Right cardiac atrium (tissue), 5 donors: ENCODE measurements at places on chromosomes 1 and 21.

DNA sequence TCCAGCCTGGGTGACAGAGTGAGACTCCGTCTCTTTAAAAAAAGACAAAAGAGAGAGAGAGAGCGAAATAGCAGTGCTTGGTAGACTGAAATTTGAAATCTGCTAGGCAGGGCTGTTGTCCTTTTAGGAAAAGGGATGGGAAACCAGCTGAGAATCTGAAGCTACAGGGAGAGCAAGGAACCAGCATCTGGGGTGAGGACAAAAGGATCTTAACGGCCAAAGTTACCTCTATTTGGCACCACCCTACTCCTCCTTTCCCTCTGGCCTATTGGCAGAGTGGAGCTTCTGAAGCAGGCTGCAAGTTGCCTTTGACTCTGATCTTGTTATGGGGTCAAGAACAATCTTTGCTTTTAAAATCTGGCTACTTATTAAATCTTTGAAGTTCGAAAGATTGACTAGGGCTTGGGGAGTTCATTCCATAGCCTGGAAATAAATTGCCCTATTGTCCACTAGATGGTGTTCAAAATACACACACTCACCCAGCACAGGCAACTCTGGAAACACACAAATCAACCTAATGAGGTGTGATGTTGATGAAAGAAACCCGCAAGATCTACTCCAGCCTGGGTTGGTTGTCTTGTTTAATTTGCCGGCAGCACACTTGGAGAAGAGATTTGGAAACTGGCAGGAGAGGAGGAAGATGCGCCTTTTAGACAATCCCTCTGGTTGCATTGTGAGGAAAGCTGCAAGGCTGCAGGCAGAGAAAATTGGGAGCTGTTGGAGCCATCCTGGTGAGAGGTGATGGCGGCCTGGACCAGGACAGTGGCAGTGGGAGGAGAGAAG, 16.5 kb upstream of the PARP1 start:
- DNase-seq: no peak

GRCh38 chr1:224084867-224085266, 29.0 kb upstream of the FBXO28 start:
- no peak for DNase-seq

DNA sequence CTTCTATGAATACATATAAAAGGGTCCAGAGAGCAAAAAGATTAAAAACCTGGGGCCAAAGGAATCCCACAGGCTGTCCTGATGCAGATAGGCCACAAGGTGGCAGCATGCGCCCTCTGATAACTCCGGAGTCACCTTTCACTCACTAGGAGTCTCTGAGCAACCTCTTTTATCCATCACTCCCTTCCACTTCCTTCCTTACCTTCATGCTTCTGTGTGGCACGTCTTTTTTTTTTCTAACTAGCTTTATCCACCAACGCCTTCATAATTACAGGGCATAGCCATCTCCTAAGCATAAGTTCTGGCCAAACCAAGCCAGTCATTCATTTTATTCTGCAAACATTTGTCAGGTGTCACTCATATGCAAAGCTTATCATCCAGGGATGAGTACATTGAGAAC, 3.9 kb upstream of the PGLYRP4 start:
- peak; percentile 84 for DNase-seq

GRCh38 chr1:208531003-208531750, 287.0 kb upstream of the PLXNA2 start:
- DNase-seq: peak; percentile 57

GRCh38 chr1:240399381-240399780, 212.6 kb downstream of the GREM2 start:
- peak; percentile 13 for DNase-seq

- no peak for DNase-seq
Measured at GRCh38 chr1:222123111-222123510, 381.2 kb upstream of the DUSP10 start.

GRCh38 chr1:52182874-52183400, 41.0 kb downstream of the ZFYVE9 start:
- no peak for DNase-seq

- peak; percentile 89 for DNase-seq
Measured at GRCh38 chr1:159000625-159001024, 9.1 kb upstream of the IFI16 start.

DNA sequence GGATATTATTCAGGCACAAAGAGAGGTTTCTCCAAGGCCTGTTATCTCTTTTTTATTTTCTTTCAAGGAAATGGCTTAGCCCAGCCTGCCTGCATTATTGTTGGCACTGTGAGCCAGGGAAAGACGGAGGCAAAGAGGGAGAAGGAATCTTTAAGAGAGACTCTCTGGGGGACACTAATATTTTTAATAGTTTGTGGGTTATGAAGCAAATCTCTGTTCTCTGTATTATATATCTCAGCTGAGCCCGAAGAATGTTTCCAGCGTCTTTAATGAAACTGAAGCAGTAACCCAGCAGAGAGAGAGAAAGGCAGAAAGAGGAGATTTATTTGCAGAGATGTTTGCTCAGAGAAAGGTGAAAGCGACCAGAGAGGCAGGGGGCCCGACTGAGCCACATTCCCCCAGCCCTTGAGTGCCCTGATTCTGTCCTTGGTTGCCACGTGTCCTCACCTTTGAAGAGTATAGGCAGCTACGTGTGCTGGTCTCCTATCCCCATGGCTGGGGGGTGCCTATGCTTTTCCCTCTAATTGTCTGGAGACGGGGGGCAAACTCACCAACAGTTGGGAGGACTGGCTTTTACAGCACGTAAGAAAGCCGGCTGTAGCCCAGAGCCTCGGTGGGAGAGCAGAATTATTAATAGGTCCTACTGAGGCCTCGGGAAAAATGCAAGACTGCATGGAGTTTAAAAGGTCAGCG, 166.4 kb downstream of the TRABD2B start:
- DNase-seq: no peak

- no peak for DNase-seq
Measured at GRCh38 chr1:52520148-52520547, 32.7 kb downstream of the TUT4 start.

DNA sequence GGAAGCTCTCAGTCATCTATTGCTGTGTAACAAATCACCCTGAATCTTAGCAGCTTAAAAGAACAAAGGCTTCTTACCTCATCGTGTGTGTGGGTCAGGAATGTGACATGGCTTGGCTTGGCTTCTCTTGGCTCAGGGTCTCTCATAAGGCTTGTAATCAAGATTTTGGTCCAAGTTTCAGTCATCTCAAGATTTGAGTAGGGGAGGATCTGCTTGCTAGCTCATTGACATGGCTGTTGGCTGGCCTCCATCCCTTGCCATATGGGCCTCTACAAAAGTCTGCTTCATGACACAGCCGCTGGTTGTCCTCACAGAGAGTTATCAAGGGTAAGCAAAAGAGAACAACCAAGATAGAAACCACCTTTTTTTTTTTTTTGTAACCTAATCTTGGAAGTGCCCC, 207.7 kb downstream of the PTPRC start:
- DNase-seq: no peak

- DNase-seq: no peak
Measured at GRCh38 chr21:34598931-34599400, 15.9 kb downstream of the RCAN1 start.

DNA sequence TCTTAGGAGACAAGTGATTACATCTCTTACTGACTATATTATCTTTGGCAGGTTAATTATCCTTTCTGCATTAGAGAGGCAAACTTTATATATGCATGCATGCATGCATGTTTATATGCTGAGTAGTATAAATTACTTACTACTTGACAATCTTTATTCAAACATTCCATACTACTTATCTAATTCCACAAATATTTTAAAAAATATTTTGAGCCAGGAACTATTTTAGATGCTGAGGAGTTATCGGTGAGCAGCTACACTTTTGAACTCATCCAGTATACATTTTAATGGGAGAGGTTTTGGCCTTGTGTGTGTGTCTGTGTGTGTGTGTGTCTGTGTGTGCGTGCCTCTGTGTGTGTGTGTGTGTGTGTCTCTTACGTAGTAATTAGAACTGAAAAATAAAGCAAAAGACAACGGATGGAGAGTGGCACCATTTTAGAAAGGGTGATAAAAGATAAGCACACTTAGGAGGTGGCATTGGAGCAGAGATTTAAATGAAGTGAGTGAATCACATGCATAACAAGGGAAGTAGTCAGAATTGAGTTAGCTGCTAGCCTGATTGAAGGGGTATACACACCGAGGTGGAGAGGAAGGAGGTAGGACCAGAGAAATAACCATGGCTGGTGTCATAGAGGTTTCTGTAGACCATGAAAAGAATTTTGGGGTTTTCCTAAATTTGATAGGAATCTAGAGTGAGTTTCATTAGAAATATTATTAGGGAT, 1488.4 kb downstream of the MRPL39 start:
- DNase-seq: no peak

- no peak for DNase-seq
Measured at GRCh38 chr1:111179968-111180533, 20.4 kb downstream of the DENND2D start.

DNA sequence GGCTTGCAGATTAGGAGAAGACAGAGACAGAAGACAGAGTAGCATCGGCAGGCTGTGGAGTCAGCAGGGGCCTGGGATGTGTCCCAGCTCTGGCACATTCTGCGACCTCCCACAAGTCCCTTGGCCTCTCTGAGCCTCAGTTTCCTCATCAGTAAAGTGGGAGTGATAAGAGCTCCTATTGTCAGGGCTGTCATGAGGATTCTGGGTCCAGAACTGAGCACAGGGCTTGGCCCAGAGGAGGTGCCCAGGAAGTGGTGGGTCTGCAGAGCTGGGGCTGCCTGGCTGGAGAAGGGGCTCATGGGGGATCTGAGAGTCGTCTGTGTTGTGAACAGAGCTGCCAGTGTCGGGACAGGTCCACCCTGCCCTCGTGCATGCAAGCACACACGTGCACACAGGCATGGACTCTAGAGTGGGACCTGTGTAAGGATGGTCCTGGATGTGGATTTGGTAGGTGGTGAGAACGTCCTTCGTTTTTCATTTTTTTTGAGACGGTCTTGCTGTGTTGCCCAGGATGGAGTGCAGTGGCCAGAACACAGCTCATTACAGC, 262.9 kb downstream of the PTPRU start:
- no peak for DNase-seq

GRCh38 chr1:242522996-242523718, 1.3 kb downstream of the PLD5 start:
- DNase-seq: no peak

- no peak for DNase-seq
Measured at GRCh38 chr1:185244015-185244747, 72.9 kb downstream of the IVNS1ABP start.

- peak; percentile 59 for DNase-seq
Measured at GRCh38 chr1:116881879-116882520, 27.7 kb upstream of the PTGFRN start.

DNA sequence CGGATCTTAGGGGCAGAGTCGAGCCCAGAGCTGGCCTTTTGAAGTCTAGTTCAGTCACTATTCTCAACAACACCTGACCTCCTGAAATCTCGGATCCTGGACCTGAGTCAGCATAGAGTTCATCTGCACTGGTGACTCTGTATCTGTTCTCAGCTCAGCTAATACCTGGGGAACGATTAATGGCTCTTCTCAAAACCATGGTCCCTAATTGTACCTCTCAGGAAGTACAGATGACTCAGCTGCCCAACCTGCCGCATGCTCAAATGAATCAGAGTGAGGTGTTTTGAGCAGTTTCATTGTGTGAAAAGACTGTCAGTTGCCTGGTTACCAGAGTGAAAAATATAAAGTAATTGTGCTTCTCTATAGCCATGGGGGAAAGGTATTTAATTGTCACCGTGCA, 89.2 kb downstream of the SLC35F3 start:
- no peak for DNase-seq

DNA sequence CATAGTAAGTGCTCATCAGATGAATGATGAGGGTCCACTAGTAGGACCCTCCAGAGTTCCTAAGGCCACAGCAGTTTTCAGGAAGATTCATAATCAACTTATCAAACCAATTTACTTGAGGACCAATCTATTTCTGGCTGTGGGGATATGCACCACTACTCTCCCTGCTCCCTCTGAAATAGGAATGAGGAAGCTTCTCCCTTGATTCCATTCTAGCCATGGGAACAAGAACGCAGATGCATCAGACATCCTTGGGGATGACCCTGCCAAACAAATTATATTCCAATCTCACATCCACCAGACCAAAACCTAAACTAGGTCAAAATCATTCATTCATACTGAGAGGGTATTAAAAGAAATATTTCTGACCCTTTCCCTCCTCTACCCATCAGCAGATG, 31.5 kb downstream of the JAK1 start:
- no peak for DNase-seq

DNA sequence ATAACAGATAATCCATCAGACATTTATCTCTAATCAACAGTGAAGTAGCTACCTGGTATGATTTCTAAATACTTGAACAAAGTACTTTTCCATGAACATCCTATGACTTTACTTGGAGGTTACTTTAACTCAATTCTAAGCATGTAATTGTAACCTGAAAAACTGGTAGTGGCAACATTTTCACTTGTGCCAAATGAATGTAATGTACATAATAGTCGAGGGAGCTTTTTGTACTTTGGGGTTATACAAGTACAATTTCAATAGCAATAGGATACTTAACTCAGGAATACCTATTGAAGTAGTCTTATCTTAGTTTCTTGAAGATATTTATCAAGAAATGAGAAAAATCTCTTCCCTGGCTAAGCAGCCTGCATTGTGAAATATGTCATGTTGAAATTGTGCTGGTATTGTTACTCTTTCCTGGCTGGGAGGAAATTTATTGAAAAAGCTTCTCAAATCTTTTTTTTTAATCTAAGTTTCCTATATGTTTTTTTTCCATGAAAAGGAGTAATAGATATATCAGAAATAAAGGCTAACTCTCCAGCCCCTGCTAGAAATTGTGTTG, 33.7 kb upstream of the CACYBP start:
- no peak for DNase-seq

- no peak for DNase-seq
Measured at GRCh38 chr1:101131239-101131843, 105.5 kb upstream of the S1PR1 start.

GRCh38 chr1:174217787-174218574, 58.7 kb downstream of the RABGAP1L start:
- DNase-seq: no peak

- DNase-seq: no peak
Measured at GRCh38 chr1:226640321-226641136, 92.0 kb downstream of the STUM start.

DNA sequence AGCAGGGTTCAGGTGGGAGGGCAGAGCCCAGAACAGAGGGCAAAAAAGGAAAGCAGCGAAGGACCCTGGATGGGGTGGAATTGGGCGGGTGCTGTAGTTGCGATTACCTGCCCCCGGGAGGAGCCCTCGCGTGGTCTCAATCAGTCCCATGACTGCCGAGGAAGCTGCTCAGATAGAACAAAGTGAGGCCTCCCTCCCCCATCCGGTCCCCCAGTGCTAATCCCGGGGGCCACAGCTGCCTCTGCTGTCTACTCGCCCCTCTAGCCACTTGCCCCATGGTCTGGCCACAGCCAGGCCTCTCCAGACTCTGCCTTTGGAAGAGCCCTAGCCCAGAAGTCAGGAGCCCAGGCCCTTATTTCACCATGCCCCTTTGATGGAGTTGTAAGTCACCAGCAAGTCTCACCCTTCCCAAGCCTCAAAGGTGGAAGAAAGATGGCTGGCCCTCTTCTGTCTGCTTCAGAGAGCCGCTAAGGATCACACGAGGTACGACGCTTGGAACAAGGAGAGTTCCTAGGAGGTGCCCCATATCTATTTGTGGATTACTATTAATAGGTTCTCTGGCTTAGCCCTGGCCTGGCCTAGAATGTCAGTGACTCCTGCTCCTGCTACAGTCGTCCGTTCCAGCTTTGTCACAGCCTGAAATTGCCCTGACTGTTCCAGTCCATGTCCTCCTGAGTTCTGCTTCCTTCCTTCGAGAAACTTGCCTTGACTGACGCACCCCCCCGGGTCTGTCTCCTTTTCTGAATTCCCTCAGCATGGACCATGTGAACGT, 16.4 kb downstream of the ECHDC2 start:
- DNase-seq: peak; percentile 53
